ENCODE measurements at places on chromosomes 5 and 9.
A peak's percentile ranks its signal among the peaks of the same experiment; 100 is the strongest.

DNA sequence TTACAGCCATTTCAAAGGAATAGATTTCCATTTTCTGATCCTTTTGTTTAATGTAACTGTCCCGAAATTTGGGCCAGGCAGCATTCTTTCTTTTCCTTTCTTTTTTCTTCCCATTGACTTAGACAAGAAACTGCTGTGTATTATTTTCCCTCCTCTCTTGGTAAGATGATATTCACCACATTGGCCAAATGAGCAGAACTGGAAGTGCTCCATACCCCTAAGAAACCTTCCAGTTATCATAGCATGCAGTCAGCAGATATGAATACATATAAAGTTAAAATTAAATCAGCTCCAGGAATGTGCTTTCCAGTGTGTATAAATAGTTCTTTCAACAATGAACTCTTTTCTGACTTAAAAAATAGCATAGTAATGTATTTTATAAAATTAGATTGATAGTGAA lies 168.5 kb upstream of the GAS1 start:
- DNase-seq, result peak; percentile 46

DNA sequence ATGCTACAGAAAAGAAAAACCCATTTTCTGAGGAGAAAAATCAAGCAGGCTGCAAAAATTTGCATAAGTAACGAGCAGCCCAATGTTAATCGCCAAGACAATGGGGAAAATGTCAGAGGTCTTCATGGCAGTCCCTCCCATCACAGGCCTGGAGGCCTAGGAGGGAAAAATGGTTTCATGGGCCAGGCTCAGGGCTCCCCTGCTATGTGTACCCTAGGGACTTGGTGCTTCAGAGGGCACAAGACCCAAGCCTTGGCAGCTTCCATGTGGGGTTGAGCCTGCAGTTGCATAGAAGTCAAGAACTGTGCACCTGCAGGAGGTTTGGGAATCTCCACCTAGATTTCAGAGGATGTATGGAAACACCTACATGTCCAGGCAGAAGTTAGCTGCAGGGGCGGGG lies 10.4 kb downstream of the CAAP1 start:
- no peak for DNase-seq

DNA sequence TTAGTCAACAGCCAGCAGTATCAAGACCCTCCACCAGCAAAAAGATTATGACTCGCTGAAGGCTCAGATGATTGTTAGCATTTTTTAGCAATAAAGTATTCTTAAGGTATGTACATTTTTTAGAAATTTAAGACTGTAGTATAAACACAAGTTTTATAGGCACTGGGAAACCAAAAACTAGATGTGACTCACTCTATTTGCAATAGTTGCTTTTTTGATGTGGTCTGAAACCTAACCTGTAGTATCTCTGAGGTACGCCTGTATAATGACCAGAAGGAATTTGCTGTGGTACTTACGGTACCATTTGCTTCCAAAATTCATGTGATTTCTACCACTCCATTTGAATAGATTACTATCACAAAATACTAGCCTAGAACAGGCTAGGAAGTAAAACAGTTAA lies 60.8 kb downstream of the WDR41 start:
- DNase-seq, result no peak

DNA sequence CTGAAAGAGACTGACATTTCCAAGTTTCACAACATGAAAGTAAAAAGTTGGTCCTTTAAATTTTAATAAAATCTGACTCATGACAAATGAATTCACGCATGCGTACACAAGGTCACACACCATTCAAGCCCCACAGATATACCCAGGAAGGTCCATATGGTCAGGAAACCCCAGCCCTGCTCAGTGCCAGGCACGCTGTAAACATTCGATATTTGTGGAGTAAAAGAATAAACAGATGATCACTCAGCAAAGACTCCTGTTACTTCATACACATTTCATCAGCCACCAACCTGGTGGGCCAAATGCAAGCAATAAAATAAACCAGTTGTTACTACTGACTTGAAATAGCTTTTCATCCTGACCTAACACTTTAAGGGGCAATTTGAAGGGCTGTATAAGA lies 158.0 kb upstream of the RETREG1 start:
- no peak for DNase-seq

- DNase-seq, result no peak
Measured at GRCh38 chr5:13107537-13107936, 837.0 kb downstream of the DNAH5 start.

- DNase-seq, result no peak
Measured at GRCh38 chr9:132367613-132368313, 13.0 kb upstream of the SETX start.

GRCh38 chr9:127541865-127542264 lies 70.2 kb upstream of the STXBP1 start:
- DNase-seq, result no peak

All from skin of body (tissue), 3 donors.